ENCODE measurements at places on chromosomes 2 and 18. TPM values are rescaled to one million over a fixed set of nuclear protein-coding genes. Genes with fewer than 3 reads are reported as not detected.
A peak's percentile ranks its signal among the peaks of the same experiment; 100 is the strongest.

DNA sequence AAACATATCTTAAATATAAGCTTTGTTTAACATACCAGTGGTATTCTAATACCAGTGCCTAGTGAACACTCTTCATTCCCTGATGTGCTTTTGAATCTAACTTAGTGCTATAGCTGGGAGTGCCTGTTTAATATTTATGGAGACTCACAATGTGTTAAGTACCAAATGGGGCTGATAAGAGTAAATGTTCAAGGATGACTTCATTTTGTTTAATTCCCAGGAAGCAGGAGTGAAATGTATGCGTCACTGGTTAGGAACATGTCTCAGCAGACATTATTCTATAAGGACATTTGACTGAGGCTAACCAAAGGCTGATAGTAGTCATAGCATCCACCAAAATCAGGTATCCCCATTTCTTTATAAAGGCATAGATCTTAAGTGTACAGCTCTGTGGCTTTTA is 31.7 kb upstream of the LINC00305 start:
- DNase-seq, result no peak

GRCh38 chr2:164000176-164000575 is 264.4 kb upstream of the FIGN start:
- no peak for DNase-seq

DNA sequence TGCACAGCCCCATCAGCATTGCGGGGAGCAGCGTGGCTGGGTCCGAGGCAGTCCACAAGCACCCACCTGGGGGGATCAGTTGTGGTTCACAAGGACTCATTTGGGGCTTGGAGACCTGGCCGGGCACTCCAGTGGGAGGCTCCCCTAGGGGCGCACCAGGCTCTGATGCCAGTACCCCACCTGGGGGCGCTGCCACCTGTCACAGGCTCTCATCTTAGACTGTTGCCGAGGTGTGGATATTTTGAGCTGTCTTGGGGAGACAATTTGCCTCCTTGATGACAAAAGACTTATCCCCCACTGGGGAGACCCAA is 3.0 kb downstream of the ADRA2B start:
- no peak for DNase-seq

- no peak for DNase-seq
Measured at GRCh38 chr18:25123438-25124232, 228.3 kb downstream of the ZNF521 start.

GRCh38 chr2:224546926-224547325 is 38.2 kb downstream of the CUL3 start:
- no peak for DNase-seq

- DNase-seq, result peak; percentile 48
Measured at GRCh38 chr18:59268721-59269562, 4.3 kb downstream of the RAX start.

DNA sequence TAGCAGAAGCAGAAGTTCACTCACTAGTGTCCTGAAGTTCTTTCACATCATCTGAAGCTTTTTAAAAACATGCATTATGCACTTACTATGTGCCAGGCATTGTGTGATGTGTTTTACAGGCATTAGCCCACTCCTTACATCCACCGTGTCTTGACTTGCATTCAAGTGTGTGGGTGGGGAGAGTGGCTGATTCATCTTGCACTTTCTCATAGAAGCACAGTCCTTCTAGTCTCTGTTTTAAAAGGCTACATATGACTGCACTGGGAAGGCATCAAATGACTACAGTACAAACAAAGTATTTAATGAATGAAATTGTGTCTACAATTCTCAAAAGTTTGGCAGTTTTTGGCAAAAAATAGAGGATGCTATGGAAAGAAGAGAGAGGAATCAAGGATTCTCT is 21.6 kb upstream of the DSC3 start:
- DNase-seq, result peak; percentile 6

Gene SATB2
- total RNA-seq, result 8.2 TPM

Gene STK16
- total RNA-seq, result 8.9 TPM

Gene MARCHF4
- total RNA-seq, result 4.1 TPM

Gene SIX3
- 0.24 TPM for total RNA-seq

Gene EMILIN1
- total RNA-seq, result 6.0 TPM

Gene AFF3
- total RNA-seq, result 5.7 TPM
